ENCODE measurements at places on chromosomes 16 and 17. TPM values are rescaled to one million over a fixed set of nuclear protein-coding genes. Genes with fewer than 3 reads are reported as not detected.

The NPIPB13 gene
- 0.29 TPM for total RNA-seq

The PPP1R27 gene
- total RNA-seq, result not detected

The CMTR2 gene
- total RNA-seq, result 31.9 TPM

The CX3CL1 gene
- total RNA-seq, result 0.57 TPM

The WFIKKN2 gene
- not detected for total RNA-seq

The CBX8 gene
- 9.4 TPM for total RNA-seq

The ALOX12 gene
- not detected for total RNA-seq

The MMP28 gene
- total RNA-seq, result not detected

The RDM1 gene
- not detected for total RNA-seq

The NTN1 gene
- 0.29 TPM for total RNA-seq

The SPATA22 gene
- 0.22 TPM for total RNA-seq

The QRICH2 gene
- total RNA-seq, result 3.4 TPM

The ABCA10 gene
- total RNA-seq, result 2.2 TPM

The TBC1D3G gene
- not detected for total RNA-seq

The MYO19 gene
- 26.3 TPM for total RNA-seq
